ENCODE measurements at places on chromosomes 11 and 22.

GRCh38 chr11:73789279-73789670 lies 1.6 kb downstream of the MRPL48 start:
- DNase-seq = no peak

DNA sequence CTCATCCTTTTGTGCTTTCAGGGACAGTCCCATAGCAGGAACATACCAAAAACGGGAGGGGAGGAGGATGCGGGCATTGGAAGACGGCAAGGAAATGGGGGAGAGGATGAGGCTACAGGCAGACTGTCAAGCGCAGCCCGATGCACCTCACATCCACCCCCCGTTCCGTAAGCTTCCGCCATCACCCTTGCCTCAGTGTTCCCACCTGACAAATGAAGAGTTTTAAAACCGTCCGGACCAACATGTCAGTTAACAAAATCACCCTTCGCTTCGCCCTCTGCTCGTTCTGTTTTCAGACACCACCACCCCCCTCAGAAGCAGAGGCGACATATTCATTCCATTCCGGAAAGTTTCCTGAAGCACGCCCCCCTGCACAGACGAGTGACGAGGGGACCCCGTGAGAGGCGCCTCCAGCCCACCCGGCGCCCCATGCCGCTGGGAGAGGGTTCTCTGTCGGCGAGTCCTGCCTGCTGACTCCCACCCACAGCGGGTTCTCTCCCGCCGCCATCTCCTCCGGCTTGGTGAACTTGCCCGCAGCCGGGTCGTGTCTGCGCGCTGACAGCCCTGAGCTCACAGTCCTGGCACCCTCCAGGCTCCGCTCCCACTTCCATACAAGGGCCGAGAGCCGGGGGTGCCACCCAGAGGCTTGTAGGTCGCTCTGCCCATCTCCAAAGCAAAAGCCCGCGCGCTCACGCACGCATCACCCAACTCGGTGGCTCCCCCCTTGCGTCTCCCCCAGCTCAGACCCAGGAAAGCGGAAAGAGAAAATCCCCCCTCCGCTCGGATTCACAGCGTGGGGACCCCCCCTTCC lies 1.5 kb downstream of the IGSF9B start:
- no peak for DNase-seq

- DNase-seq = no peak
Observed at GRCh38 chr22:46445771-46446420, 91.5 kb downstream of the CELSR1 start.

- no peak for DNase-seq
Observed at GRCh38 chr11:12767027-12767426, 92.8 kb downstream of the TEAD1 start.
